Left lobe of liver (tissue), 2 donors: ENCODE measurements at places on chromosomes 4 and X. TPM values are rescaled to one million over a fixed set of nuclear protein-coding genes. Genes with fewer than 3 reads are reported as not detected.

The BMPR1B gene
- total RNA-seq: 0.93 TPM

The HSFX4 gene
- not detected for total RNA-seq

The VCX3B gene
- total RNA-seq: not detected

The WAS gene
- total RNA-seq: 3.2 TPM

The MID1 gene
- total RNA-seq: 2.4 TPM

The SH2D1A gene
- 0.70 TPM for total RNA-seq

The MAGEA10 gene
- not detected for total RNA-seq

The H2BW2 gene
- not detected for total RNA-seq

The TMPRSS11D gene
- total RNA-seq: not detected

The SPANXD gene
- total RNA-seq: not detected

The MECP2 gene
- total RNA-seq: 13.9 TPM

The CENPVL2 gene
- total RNA-seq: not detected

The SLC6A14 gene
- 0.05 TPM for total RNA-seq

The NEUROG2 gene
- total RNA-seq: not detected

The SORBS2 gene
- total RNA-seq: 126 TPM

The MAGEA12 gene
- not detected for total RNA-seq
